ENCODE measurements at places on chromosomes 1 and 21. TPM values are rescaled to one million over a fixed set of nuclear protein-coding genes. Genes with fewer than 3 reads are reported as not detected.

The RAP1GAP gene
- 0.99 TPM for polyA plus RNA-seq

The ERO1B gene
- 0.79 TPM for polyA plus RNA-seq

The LRP8 gene
- polyA plus RNA-seq = 19.9 TPM

The RNU1-3 gene
- not detected for polyA plus RNA-seq

The C1orf167 gene
- not detected for polyA plus RNA-seq

The CR1L gene
- not detected for polyA plus RNA-seq

The ADCY10 gene
- 0.15 TPM for polyA plus RNA-seq

The EIF4G3 gene
- polyA plus RNA-seq = 40.3 TPM

DNA sequence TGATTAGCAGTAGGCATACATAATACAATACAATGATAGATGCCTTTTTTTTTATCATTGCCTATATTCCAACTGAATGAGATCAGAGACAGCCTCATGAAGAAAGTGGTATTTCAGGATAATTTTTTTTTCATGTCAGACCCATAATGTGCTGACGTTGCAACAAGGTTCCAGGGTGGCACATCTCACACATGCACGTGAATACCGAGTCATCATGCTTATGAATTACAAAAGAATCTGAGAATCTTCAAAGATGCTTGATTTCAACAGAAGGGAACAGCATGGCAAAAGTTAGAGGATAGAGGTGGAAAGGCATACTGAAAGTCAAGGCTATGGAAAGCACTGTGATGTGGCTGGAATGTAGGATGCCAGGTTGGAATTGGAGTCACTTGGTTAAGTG, 5.0 kb upstream of the RNF11 start:
- no peak for DNase-seq

DNA sequence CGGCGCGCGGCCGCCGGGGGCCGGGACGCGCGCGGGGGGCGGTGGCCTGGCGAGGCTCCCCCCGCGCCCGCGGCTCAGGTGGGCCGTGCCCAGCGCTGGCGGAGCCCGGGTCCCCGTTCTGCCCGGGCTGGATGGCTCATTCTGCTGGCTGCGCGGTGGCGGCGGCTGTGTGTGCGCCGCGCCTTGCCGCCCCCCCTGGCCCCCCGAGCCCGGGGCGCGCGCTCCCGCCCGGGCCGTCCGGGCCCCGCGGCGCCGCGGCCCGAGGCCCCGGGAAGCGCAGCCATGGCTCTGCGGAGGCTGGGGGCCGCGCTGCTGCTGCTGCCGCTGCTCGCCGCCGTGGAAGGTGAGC, at the start of gene EPHB2:
Gene EPHB2 (plus strand): TSS at position 139 of the 349 bp plus-strand sequence. CDS start 144 bp downstream, at position 283.
- peak; percentile 96 for DNase-seq

DNA sequence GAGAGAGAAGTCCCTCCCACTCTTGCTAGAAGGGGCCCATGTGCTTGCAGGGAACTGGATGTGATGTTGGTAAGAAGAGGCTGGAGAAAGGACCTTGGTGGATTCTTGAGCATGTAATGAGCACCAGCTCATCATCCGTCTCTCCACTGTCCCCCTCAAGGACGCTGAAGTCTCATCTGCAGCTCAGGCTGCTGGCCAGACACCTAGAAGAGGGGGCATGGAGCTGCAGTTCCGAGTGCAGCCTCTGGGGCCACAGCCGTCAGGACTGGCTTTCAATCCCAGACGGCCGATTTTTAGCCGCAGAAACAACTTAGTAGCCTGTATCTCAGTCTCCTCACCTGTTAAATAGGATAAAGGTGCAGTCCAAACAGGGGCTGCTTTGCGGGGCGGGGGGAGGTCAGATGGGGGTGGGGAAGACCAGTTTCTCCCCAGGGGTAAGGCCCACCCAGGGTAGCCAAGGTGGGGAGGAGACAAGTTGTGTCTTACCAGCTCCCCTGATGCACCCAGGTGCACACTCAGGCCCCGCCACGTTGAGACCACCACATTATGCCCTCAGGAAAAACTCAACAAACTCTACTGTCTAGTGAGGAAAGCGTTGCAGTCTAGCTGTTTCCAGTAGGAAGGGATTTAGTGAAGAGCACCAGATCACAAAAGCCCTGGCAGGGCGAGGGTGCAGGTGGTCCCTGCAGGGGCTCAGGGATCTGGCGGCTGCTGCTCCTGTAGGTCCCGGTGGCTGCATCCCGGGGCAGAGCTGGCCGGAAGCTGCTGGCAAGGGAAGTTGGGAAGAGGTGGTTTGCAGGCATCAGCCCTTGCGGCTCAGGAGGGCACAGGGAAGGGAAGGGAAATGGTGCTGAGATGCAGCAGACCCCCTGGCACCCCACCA, 29.5 kb downstream of the LDLRAP1 start:
- peak; percentile 85 for DNase-seq

DNA sequence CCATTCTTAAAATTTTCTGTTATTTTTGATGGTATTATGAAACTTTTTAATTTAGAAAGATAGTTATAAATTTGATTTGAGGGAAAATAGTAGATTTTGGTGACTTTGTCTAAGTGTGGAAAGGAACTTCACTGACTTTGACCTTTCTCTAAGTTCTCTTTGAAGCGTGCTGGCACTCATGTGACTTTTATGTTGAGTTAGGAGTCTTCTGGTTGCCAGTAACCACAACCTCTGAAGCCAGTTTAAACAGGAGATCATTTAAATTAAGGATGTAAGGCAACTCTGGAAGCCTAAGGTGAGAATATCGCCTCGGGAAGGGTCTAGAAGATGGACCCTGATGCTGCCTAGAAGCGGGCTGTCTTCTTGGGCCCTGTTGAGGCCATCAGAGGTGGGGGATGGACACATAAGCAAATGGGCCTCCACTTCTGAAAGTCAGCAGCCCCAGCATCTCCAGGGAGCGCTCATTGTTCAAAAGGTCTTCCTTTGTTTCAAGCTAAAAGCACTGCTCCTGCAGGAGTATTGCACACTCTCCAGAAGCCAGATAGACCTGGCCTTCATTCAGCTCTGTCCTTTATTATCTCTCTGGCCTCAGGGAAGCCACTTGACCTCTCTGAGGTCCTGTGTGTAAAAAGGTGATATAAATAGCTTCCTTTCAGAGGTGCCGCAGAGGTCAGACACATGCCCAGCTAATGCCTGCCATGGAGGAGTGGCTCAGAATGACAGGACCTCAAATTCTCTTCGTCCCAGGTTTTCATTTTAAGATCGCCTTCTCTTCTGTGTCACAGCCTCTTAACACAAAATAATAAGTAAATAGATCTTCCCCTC, 5.1 kb upstream of the RCAN1 start:
- no peak for DNase-seq

- peak; percentile 80 for DNase-seq
Observed at GRCh38 chr1:9792156-9793042, 31.4 kb downstream of the CLSTN1 start.

- no peak for DNase-seq
Observed at GRCh38 chr1:86382878-86383277, 13.2 kb downstream of the ODF2L start.

GRCh38 chr1:164922585-164922984, 363.6 kb downstream of the PBX1 start:
- no peak for DNase-seq

DNA sequence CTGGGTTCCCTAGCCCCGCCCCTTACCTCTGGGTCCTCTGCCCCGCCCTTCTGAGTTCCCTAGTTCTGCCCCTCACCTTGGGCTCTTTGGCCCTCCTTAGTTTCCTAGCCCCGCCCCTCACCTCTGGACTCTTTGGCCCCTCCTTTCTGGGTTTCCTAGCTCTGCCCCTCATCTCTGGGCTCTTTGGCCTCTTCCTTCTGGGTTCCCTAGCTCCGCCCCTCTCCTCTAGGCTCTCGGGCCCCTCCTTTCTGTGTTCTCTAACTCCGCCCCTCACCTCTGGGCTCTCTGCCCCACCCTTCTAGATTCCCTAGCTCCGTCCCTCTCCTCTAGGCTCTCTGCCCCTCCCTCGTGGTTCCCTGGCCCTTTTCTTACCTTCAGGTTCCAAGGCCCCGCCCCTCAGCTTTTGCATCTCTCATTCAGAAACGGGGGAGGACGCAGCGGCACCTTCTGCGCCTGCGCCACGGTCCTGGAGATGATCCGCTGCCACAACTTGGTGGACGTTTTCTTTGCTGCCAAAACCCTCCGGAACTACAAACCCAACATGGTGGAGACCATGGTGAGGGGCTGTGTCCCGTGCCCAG, 88.5 kb downstream of the PTPRU start:
- no peak for DNase-seq

DNA sequence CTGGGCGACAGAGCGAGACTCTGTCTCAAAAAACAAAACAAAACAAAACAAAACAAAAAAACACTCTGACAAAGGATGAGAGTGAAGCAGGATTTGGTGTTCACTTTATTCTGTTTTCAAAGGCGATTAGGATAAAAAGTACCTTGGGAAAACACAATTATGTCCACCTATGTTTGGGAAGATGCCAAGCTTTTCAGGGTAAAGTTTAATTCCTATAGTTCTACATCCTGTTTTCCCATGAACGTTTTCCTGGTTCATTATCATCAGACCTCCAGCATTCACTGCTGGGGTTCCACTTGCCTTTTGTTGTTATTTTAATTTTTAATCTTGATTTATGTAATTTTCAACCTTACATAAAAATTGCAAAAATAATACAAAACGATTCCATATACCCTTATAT, 4.9 kb upstream of the NID1 start:
- DNase-seq = no peak

DNA sequence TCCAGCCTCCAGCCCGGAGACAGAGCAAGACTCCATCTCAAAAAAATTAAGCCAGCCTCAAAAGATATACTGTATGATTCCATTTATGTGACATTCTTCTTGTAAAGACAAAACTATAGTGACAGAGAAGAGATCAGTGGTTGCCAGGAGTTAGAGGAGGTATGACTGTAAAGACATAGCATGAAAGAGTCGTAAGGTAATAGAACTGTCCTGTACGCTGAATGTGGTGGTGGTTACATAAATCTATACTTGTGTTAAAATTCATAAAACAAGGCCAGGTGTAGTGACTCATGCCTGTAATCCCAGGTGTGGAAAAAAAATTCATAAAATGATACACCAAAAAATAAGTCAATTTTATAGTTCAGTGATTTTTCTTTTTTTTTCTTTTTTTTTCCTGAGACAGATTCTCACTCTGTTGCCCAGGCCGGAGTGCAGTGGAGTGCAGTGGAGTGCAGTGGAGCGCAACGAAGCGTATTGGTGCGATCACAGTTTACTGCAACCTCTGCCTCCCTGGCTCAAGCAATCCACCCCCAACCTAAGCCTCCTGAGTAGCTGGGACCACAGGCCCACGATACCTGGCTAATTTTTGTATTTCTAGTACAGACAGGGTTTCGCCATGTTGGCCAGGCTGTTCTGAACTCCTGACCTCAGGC, 84.9 kb upstream of the CXADR start:
- no peak for DNase-seq

DNA sequence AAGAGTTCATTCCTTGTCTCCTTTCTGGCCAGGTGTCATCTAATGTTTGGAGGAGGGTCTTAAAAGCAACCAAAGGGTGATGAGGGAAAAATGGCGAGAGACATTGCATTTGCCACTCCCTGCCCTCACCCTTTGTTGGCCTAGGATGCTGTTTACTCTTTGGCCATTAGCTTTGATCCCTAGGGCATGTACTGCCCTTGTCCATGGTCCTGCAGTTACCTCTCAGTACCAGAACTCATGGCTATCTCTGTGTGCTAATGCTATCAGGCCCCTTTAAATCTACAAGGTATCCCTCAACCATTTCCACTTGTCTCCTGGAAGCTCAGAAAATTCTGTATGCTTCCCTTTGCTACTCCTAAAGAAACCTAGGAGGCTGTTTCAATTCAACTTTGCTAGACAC, 424.8 kb upstream of the PLXNA2 start:
- no peak for DNase-seq

- DNase-seq = no peak
Observed at GRCh38 chr1:44276901-44277300, 63.6 kb downstream of the DMAP1 start.

GRCh38 chr1:19033926-19034680, 77.6 kb upstream of the IFFO2 start:
- DNase-seq = no peak

- DNase-seq = no peak
Observed at GRCh38 chr1:209455661-209456358, 127.7 kb upstream of the CAMK1G start.

DNA sequence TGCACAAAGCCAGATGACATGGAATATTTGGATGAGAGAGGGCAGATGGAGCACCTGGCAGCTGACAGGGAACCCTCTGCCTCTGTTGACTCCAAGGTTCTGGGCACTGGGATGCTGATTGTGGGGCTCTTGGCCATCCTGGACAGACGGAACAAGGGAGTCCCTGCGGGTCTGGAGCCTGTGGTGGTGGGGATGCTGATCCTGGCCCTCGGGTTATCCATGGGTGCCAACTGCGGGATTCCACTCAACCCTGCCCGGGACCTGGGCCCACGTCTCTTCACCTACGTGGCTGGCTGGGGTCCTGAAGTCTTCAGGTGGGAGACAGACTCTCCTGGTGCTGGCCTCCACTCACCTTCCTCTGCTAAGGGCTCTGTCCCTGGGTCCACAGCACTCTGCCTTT, 1.8 kb upstream of the ATP8B2 start:
- no peak for DNase-seq

GRCh38 chr21:46064870-46065214, 33.1 kb upstream of the COL6A2 start:
- no peak for DNase-seq

GRCh38 chr1:8892026-8892425, 13.5 kb upstream of the ENO1 start:
- no peak for DNase-seq

DNA sequence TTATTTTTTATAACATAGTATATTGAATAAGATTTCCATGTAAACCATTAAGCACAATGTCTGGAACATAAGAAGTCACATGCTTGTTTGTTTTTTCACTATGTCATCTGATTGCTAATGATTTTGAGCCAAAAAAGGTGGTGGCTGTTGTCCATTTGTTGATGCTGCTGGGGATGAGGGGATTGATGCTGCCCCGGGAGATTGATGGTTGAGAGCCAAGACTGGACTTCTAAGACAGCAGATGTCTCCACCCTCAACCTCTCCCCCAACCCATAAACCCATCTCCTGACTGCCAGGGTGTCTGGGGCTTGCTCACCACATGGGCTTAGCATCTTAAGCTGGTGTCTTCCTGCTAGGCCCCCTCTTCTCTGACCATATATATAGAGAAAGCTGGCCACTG, 35.8 kb upstream of the CD34 start:
- DNase-seq = no peak

DNA sequence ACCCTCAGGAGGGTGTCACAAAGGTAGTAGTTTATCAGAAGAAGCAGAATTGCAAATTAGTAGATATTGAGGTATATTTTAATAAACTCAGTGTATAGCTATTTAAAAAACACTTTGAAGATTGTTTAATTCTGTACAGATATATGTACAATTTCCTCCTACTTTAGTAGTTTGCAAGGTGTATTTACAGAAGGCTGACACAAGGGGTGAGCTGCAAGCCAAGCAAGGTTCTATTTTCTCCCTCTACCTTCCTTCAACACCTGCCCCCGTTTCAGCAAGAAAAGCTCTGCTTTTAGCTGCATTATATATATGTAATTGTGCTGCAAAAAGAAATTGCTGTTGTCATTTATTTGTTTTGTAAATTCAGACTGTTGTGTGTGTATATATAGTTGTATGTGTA, 674.2 kb upstream of the PKN2 start:
- DNase-seq = no peak

Data from SK-N-SH (cell line).